ENCODE measurements at places on chromosomes 11 and 22. TPM values are rescaled to one million over a fixed set of nuclear protein-coding genes. Genes with fewer than 3 reads are reported as not detected.

Gene TP53I11
- total RNA-seq: 5.7 TPM

Gene TREH
- not detected for total RNA-seq

Gene MUC5AC
- not detected for total RNA-seq

Gene SCN4B
- total RNA-seq: 0.08 TPM

Gene CSNK2A3
- 1.2 TPM for total RNA-seq

Gene DRD2
- not detected for total RNA-seq

Gene INPPL1
- total RNA-seq: 139 TPM

Gene ARHGAP42
- total RNA-seq: 0.24 TPM

Gene OR4D6
- not detected for total RNA-seq

Gene CCDC89
- total RNA-seq: 0.62 TPM

Gene OR52E8
- total RNA-seq: not detected

Gene ENDOD1
- total RNA-seq: 34.3 TPM

DNA sequence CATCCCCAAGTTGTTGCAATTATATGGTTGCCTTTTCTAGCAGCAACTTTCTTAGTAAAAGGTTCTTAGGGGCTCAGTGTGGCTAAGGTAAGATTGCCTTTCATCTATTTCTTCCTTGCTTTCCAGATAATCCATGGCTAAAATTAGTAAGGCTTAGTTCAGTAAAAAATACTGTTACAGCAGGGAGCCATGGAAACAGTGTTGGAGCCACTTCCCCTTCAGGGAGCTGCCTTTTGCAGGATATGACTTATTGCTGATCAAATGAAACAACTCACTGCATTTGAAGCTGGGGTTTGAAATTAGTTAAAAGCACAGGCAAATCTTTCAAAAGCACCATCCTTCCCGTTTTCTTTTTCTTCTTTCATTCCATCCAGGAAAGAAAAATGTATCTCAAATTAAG lies 184.3 kb downstream of the C11orf87 start:
- no peak for DNase-seq
- H3K27ac ChIP-seq: no peak overlapping the region
- no peaks in the 10 kb centered on the region for H3K4me1 ChIP-seq
- H3K4me3 ChIP-seq: no peak overlapping the region
- H3K36me3 ChIP-seq: no peaks in the 10 kb centered on the region

GRCh38 chr11:112652786-112653390 lies 308.3 kb upstream of the NCAM1 start:
- H3K36me3 ChIP-seq: no peaks in the 10 kb centered on the region
- no peak overlapping the region for H3K27ac ChIP-seq
- no peaks in the 10 kb centered on the region for H3K4me1 ChIP-seq
- H3K27me3 ChIP-seq: peaks cover 2% of the 10 kb centered on the region
- DNase-seq: no peak
- H3K4me3 ChIP-seq: no peak overlapping the region

DNA sequence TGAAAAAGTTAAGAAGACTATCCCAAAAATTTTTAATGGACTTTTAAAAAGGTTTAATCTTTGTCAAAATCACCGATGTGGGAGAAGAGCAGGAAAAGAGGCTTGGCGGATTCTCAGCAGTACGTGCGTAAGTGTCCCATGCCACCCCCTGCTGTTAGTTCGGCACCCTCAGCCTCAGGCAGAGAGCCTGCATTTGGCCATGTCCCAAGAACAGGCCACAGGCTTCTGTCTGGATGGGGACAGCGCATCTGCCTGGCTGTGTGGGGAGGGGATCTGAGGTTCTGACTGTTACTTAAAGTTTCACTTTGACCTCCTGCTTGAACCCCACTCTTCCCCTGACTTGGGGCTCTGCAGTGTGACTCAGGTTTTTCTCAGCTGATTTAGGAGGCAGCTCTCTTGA lies 35.3 kb downstream of the EXT2 start:
- DNase-seq: no peak
- H3K27ac ChIP-seq: no peak overlapping the region
- H3K4me3 ChIP-seq: no peak overlapping the region
- H3K4me1 ChIP-seq: no peaks in the 10 kb centered on the region

DNA sequence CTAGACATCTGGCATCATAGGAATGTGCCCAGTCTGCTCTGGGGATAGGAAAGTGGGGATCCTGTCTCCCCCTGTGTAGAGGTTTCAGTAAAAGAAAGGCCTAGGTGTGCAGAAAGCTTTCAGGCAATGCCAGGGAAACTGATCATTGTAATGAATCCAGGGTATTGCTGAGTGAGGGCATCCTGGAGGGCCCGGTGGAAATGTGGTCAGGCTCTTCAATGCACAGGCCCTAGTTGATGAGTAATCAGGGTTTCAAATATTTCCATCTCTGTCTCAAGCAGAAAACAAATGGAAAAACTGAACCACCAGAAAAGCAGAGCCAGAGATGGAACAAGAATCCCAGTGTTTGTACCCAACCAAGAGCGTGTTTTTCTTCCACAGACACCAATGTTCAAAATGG lies 2.0 kb downstream of the CD3E start:
- peak overlapping the region; percentile 88 for H3K27ac ChIP-seq
- peak overlapping the region; percentile 99 for H3K4me3 ChIP-seq
- H3K27me3 ChIP-seq: no peaks in the 10 kb centered on the region
- H3K4me1 ChIP-seq: peaks cover 70% of the 10 kb centered on the region
- peaks cover 57% of the 10 kb centered on the region for H3K36me3 ChIP-seq
- DNase-seq: no peak

- peaks cover 19% of the 10 kb centered on the region for H3K4me1 ChIP-seq
- H3K27ac ChIP-seq: no peak overlapping the region
- H3K27me3 ChIP-seq: peaks cover 2% of the 10 kb centered on the region
- H3K4me3 ChIP-seq: no peak overlapping the region
- no peaks in the 10 kb centered on the region for H3K36me3 ChIP-seq
These were observed 28.9 kb downstream of the CREB3L1 start for GRCh38 chr11:46306296-46306853.

- DNase-seq: no peak
- no peaks in the 10 kb centered on the region for H3K36me3 ChIP-seq
- H3K4me1 ChIP-seq: no peaks in the 10 kb centered on the region
- H3K4me3 ChIP-seq: no peak overlapping the region
- peaks cover 6% of the 10 kb centered on the region for H3K27me3 ChIP-seq
These were observed 132.9 kb downstream of the C11orf58 start for GRCh38 chr11:16871368-16871767.

GRCh38 chr11:3155691-3156258 lies 9.3 kb downstream of the OSBPL5 start:
- peaks cover 5% of the 10 kb centered on the region for H3K27me3 ChIP-seq
- no peaks in the 10 kb centered on the region for H3K4me1 ChIP-seq
- no peak overlapping the region for H3K4me3 ChIP-seq
- no peak overlapping the region for H3K27ac ChIP-seq
- DNase-seq: no peak

DNA sequence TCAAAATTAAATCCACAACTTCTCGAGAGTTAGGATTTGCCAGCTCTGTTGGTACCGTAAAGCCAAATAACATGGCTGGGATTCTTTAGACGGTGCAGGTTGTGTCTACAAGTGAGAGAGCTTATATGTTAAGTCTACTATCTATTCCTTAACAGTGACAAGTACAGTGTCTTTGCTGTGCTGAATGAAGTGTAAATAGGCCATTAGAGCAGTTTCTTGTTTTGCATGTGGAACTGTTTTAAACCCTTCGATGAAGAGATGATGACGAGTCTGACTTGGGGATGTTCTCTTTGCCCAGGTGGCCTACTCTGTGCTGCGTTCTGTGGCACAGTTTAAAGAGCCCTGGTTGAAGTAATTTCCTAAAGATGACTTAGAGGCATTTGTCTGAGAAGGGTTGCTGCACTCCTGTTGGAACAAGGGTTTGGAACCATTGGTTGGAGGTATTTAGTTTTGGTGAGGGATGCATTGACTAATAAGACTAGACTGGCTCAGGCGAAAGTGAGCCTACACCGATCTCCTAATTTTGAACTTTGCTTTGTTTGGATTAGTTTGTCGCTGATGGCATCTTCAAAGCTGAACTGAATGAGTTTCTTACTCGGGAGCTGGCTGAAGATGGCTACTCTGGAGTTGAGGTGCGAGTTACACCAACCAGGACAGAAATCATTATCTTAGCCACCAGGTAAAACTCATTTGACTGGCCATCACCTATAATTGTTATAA lies 988 bp downstream of the RPS3 start:
- peak overlapping the region; percentile 99 for H3K4me3 ChIP-seq
- peak overlapping the region; percentile 90 for H3K27ac ChIP-seq
- H3K4me1 ChIP-seq: peaks cover 56% of the 10 kb centered on the region
- no peak for DNase-seq

- no peaks in the 10 kb centered on the region for H3K36me3 ChIP-seq
- DNase-seq: no peak
- no peak overlapping the region for H3K4me3 ChIP-seq
- H3K27me3 ChIP-seq: peaks cover 10% of the 10 kb centered on the region
- H3K27ac ChIP-seq: no peak overlapping the region
These were observed 44.0 kb downstream of the PARVA start for GRCh38 chr11:12421386-12421785.

- H3K36me3 ChIP-seq: peaks cover 23% of the 10 kb centered on the region
- no peak for DNase-seq
- H3K27ac ChIP-seq: no peak overlapping the region
- H3K4me1 ChIP-seq: peaks cover 56% of the 10 kb centered on the region
- H3K4me3 ChIP-seq: no peak overlapping the region
These were observed 37.2 kb downstream of the RCOR2 start for GRCh38 chr11:63879598-63880402.

- peaks cover 2% of the 10 kb centered on the region for H3K27me3 ChIP-seq
- H3K4me3 ChIP-seq: peak within 1 kb of the TSS; percentile 81
- H3K4me1 ChIP-seq: peaks cover 17% of the 10 kb centered on the region
- peak; percentile 51 for DNase-seq
- peak within 1 kb of the TSS; percentile 31 for H3K27ac ChIP-seq
These were observed at the start of gene CDC42BPG for GRCh38 chr11:64844330-64845128. Gene CDC42BPG (minus strand): TSS chr11:64844653. CDS start chr11:64844569, 84 bp downstream.

GRCh38 chr11:63805844-63806415 lies 7.3 kb upstream of the SPINDOC start:
- peaks cover 4% of the 10 kb centered on the region for H3K4me1 ChIP-seq
- peaks cover 3% of the 10 kb centered on the region for H3K27me3 ChIP-seq
- DNase-seq: no peak
- H3K27ac ChIP-seq: no peak overlapping the region

DNA sequence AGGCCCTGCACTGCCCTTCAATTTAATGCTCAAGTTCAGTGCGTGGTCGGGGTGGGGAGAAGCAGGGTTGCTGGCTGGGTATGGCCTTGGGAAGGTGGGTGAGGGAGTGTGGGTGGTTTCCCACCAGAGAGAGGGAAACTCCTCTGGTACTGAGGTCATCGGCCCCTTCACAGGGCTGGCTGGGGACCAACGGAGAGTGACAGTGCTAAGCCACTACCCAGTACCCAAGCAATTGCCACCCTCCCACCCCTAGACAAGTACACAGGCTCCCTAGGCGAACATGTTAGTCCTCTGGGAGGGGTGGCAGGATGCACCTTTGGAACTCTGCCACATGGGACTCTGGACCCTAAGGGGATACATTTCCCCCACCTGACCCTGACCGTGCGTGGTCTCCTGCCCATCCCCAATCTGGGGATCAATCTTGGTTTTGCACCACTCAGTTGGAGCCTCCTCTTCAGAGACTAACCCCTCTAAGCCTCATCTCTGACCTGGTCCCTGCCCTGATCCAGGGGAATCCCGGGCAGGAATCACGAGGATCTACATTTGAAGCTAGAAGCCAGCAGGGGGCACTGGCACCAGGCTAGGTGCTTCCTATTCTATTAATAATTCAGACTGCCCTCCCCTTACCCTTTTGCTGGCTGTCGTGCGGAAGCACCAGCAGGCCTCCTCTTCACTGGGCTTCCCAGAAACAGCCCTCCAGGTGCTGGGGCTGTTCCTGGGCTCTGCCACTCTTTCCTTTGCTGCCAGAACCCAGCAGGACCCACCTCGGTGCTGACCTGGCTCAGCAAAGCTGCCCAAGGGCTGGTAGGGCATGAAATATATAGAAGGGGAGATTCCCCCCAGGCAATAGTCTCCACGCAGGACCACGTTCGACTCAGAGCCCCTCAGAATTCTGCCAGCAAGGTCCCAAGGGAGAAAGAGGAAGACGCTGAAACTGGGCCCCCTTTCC lies 377.7 kb downstream of the TENM4 start:
- no peaks in the 10 kb centered on the region for H3K36me3 ChIP-seq
- H3K4me1 ChIP-seq: no peaks in the 10 kb centered on the region
- no peak overlapping the region for H3K4me3 ChIP-seq
- H3K27ac ChIP-seq: no peak overlapping the region

- no peak overlapping the region for H3K27ac ChIP-seq
- H3K4me3 ChIP-seq: no peak overlapping the region
- peaks cover 11% of the 10 kb centered on the region for H3K27me3 ChIP-seq
- peak; percentile 56 for DNase-seq
- H3K36me3 ChIP-seq: no peaks in the 10 kb centered on the region
- H3K4me1 ChIP-seq: no peaks in the 10 kb centered on the region
These were observed 66.5 kb downstream of the GGTLC2 start for GRCh38 chr22:22710719-22711531.

DNA sequence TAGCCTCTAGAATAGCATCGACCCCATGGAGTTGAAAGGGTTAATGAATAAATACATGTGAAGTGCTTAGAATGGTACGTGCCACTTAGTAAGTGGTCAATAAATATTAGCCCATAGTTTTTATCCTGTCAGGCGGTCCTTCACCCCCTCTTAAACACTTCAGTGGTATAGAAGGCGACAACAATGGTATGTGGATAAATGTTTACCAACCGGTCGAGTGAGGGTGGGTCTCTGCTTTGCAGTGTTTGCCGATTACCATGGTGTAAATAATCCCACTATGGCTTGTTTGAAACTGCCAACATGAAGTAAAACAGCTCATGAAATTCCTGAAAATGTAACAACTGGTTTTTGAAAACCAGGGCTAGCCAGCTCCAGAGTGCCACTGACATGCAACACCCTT lies 541.2 kb downstream of the BUD13 start:
- no peak overlapping the region for H3K27ac ChIP-seq
- DNase-seq: no peak
- no peak overlapping the region for H3K4me3 ChIP-seq
- no peaks in the 10 kb centered on the region for H3K27me3 ChIP-seq
- no peaks in the 10 kb centered on the region for H3K36me3 ChIP-seq

DNA sequence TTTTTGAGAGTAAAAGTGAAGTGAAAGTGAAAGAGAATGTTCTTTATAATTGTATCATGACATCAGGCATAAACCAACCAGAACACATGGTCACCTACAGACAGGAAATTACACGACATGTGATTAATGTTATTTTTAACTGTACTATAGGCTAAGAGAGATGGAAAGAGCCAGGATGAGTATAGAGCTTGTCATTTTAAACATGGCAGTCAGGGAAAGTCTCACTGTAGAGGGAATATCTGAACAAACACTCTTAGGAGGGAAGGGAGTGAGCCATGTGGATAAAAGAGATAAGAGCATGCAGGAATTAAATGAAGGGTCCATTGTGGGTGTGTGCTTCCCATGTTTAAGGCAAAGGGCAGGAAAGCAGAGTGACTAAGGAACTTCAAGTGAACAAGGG lies 599.1 kb upstream of the FAT3 start:
- H3K27ac ChIP-seq: no peak overlapping the region
- no peak overlapping the region for H3K4me3 ChIP-seq
- DNase-seq: no peak
- no peaks in the 10 kb centered on the region for H3K27me3 ChIP-seq
- no peaks in the 10 kb centered on the region for H3K36me3 ChIP-seq

Measured in activated T-helper 1 cell treated with anti-CD3 and anti-CD28 coated beads, Interleukin-12 subunit alpha, Interleukin-12 subunit beta, Interleukin-2, Interleukin-4 antibody, amounts not matched to agents 30 ng/mL and 10 ng/mL and 1 ng/mL, durations not matched to agents 14 hours and 24 hours and 36 hours (primary cell).